ENCODE measurements at places on chromosomes 13 and 19. TPM values are rescaled to one million over a fixed set of nuclear protein-coding genes. Genes with fewer than 3 reads are reported as not detected.

Gene PRTN3
- polyA plus RNA-seq: not detected

Gene CAPN12
- 0.66 TPM for polyA plus RNA-seq

Gene TNFSF9
- polyA plus RNA-seq: 0.16 TPM

Gene DHDH
- polyA plus RNA-seq: 0.48 TPM

Gene CGB5
- not detected for polyA plus RNA-seq

Gene CCDC169
- 1.3 TPM for polyA plus RNA-seq

Gene PTH2
- not detected for polyA plus RNA-seq

Gene ACER1
- polyA plus RNA-seq: not detected

Gene ABCA7
- 1.6 TPM for polyA plus RNA-seq

Gene WDR62
- polyA plus RNA-seq: 1.2 TPM

Gene IZUMO4
- 0.56 TPM for polyA plus RNA-seq

Gene ZNF556
- polyA plus RNA-seq: not detected

Gene GPR12
- polyA plus RNA-seq: not detected
